GM19239 (cell line): ENCODE measurements at places on chromosomes 11 and 22.

GRCh38 chr11:86978247-86978646 lies 23.1 kb upstream of the FZD4 start:
- DNase-seq: no peak

DNA sequence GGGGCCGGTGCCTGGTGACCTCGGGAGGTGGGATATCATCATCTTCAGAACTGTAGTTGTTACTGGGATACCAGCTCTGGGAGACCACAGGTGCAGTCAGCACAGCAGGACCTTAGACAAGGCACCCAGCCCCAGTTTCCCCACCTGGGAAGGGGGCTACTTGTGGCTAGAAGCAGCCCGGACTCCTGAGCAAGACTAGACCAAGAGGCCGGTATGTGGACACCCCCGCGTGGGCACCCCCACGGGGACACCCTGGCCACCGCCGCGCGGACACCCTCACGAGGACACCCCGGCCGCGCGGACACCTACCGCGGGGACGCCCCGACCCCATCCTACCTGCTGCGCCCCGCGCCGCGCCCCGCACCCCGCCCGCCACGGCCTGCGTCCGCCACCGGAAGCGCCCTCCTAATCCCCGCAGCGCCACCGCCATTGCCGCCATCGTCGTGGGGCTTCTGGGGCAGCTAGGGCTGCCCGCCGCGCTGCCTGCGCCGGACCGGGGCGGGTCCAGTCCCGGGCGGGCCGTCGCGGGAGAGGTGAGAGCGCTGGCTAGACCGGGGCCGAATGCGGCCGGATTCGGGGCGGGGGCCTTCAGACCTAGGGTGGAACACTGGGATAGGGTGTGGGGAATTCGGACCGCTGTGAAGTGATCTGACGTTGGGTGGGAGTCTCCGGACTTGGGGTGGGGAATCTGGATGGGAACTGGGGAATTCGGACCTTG lies at the start of the genes COMT and TXNRD2:
Gene COMT, plus strand, starts transcription at position 408 of the 718 bp plus-strand sequence. CDS start 20,755 bp downstream, outside the sequence.
Gene TXNRD2, minus strand, starts transcription at position 454 of the 718 bp plus-strand sequence. Its CDS starts 15 bp downstream, at position 439.
- peak; percentile 88 for DNase-seq

GRCh38 chr22:19070397-19071169 lies 51.6 kb downstream of the DGCR2 start:
- no peak for DNase-seq

- DNase-seq: no peak
Measured at GRCh38 chr22:29208879-29209623, 3.4 kb downstream of the EMID1 start.

DNA sequence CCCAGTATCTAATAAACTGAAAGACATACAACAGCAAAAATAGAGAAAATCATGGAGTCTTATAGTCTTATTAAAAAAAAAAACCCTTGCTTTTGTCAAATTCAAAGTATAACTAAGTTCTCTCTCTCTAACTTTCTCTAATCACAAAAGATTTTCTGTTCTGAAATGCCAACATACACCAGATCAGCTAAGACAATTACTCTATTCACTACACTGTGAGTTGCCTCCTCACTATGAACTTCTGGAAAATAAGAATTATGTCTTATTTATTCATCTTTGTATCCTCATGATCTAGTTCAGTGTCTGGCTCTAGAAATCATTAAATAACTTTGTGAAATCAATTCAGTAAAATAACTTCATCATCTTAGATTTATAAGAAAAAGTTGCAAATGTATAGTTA lies 12.7 kb downstream of the FAM76B start:
- no peak for DNase-seq

GRCh38 chr11:128886406-128887124 lies 4.6 kb upstream of the KCNJ5 start:
- no peak for DNase-seq

DNA sequence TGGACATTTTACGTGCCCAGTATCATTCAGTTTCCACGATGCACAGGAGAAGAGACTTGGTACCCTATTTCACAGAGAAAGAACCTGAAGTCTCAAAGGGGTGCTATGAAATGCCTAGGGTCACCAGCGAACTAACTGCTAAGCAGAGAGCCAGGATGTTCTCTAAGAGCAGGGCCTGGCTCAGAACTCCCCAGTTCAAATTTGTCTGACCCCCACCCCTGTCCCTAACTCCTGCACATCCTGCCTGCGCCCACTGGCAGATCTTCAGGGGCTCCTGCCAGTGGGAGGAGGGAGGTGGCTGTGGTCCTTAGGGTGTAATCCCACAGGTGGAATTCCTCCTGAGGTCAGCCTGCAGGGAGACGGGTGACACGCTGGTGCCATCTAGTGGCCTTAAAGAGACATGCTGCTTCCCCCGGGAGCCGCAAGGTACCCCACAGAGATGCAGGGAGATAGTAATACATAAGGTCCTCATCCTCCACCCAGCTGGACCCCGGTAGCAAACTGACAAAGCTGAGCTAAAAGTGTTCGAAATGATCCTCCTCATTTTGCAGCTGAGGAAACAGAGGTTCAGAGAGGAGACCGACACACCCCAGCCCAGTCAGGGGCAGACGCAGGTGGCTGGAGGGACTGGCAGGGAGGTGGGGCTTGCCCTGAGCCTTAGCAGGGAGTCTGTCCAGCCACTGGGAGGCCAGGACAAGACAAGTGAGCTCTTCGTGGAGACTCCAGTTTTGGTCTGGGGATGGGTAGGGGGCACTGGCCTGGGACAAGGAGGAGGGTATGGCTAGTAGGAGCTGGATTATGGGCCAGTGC lies 34.1 kb downstream of the MB start:
- DNase-seq: peak; percentile 82
